Hematopoietic multipotent progenitor cell treated with erythropoietin and hydrocortisone succinate and interleukin-3 and kit ligand, for 6 days (in vitro differentiated cells): ENCODE measurements at places on chromosomes 1 and 21.

GRCh38 chr1:167516404-167517388 lies 1.6 kb downstream of the CD247 start:
- DNase-seq, result no peak

DNA sequence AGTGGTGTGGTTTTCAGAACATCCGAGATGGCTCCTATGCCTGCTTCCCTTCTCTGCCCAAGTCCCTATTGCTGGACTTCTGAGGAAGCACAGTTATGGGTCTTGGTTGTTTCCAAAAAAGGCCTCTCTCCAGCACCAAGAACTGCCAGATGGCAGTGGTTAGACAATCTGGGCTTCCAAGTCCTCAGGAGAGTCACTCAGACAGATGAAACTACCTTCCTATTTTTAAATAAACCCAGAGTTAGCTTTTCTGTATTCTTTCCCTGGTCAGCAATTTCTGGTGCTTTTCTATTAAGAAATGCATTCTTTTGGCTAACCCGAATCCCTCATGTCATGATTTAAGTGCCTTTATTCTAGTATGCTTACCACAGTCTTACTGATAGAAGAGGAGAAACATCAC lies 245.9 kb downstream of the PRDM2 start:
- no peak for DNase-seq

- DNase-seq, result no peak
These were observed 104.2 kb downstream of the SIM2 start for GRCh38 chr21:36803051-36803645.

DNA sequence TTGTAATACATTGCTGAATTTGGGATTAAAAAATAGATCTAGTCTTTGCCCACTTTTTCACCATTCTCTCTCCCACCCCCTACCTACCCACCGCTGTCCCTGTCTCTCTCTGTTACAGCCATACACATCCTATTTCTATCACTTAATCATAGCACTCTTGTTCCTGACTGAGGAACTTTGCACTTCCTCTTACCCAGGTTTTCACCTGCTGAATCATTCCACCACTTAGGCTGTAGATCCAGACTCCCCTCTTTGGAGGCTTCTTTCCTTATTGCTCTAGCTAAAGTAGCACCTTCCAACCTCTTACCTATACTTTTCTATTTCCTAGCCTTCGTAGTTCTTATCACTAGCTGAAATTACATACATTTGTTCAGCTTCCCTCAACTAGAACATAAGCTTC lies 59.6 kb downstream of the ATP6V1G3 start:
- no peak for DNase-seq

DNA sequence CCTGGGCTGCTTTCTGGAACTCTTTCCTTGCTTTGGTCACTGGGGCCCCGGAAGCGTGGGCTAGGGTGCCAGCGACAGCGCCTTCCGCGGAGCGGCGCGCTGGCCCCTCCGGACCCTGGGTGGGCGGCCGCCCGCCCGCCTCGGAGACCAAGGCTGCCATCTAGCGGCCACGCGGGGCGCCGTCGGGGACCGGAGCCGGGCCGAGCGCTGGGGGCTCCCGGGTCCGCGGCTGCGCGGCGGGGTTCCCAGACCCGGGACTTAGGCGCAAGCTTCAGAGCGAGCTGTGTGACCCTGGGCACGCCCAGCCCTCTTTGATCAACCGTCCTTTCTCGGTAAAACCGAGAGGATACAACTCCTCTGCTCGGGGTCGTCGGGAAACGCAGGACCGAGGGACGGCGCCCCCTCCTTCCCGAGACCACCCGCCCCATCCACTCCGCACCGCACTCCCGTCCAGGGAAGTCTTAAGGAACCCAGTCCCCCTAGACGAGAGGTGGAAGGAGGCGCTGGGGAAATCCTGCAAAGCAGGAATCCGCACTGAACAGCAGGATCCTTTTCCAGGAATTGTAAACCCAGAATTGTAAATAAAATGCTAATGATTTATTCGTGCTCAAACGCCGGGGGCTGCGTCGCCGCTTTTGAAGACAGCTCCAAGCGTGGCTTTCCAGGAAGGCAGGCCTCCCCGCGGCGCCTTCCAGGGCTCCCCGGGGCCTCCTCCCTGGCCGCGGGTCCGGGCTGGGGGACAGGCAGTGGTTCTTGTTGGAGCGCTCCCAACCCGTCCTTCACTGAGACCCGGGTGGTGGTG lies 41.2 kb downstream of the RRAGC start:
- peak; percentile 48 for DNase-seq

DNA sequence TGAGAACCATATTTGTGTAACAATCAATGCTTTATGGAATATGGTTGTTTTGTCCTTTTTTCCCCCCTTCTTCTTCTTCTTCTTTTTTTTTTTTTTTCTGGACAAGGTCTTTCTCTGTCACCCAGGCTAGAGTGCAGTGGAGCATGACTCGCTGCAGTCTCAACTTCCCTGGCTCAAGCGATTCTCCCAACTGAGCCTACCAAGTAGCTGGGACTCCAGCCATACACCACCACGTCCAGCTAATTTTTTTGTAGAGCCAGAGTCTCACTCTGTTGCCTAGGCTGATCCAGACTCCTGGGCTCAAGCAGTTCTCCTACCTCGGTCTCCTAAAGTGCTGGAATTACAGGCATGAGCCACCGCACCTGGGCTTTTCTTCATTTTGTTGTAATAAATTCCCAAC lies 86.7 kb downstream of the FMN2 start:
- no peak for DNase-seq

- peak; percentile 93 for DNase-seq
These were observed 74.1 kb downstream of the XCL2 start for GRCh38 chr1:168469690-168470089.

- DNase-seq, result no peak
These were observed 46.2 kb downstream of the UCHL5 start for GRCh38 chr1:193013005-193013404.

GRCh38 chr1:1161683-1162079 lies 12.0 kb upstream of the TTLL10 start:
- no peak for DNase-seq

- no peak for DNase-seq
These were observed 202.0 kb downstream of the GABPA start for GRCh38 chr21:25936776-25937175.

DNA sequence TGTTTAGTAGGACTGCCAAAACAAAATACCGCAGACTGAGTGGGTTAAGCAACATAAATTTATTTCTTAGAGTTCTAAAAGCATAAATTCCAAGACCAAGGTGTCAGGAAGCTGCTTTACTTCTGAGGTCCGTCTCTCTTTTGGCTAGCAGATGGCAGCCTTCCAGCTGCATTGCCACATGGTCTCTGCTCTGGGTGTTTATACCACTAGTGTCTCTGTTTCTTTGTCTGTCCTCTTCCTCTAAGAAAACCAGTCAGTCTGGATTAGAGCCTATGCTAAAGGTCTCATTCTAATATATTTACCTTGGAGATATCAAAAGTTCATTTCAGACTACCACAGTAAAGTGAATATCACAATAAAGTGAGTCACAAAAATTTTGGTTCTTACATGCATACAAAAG lies 519.8 kb downstream of the COL11A1 start:
- DNase-seq, result no peak

- DNase-seq, result no peak
These were observed 250.8 kb upstream of the FGGY start for GRCh38 chr1:59046134-59046533.

DNA sequence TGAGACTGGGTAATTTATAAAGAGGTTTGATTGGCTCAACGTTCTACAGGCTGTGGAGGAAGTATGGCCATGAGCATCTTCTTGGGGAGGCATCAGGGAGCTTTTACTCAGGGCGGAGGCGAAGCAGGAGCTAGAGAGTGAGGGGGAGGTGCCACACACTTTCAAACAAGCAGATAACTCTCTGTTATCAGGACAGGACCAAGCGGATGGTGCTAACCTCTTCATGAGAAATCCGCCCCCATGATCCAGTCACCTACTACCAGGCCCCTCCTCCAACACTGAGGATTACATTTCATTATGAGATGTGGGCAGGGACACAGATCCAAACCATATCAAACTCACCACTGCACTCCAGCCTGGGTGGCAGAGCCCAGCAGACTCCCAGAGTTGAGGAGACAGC lies 11.5 kb upstream of the LRRC47 start:
- peak; percentile 33 for DNase-seq

DNA sequence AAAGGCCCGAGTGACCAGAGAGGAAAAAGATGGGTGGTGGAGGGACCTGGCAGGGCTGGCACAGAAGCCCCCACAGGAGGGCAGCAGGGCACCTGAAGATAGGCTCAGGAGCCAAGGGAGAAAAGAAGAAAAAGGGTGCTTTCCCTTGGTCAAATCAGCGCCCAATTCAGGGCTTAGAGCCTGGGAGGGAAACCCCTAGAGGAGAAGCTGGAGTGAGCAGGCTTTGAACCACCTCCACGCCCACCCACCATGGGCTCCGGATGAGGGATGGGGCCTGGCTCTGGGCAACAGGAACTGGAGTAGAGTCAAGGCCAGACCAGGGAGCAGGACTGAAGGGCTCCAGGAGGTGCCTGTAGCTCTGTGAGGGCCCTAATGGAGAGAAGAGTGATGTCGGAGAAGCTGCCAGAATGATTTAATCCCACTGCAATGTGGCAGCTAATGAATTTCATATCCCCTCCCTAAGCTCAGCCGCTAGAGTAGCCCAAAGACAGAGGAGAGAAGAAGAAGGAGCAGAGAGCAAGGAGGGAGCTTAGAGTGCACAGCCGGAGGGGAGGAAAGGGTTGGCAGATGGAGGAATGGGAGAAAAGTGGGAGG lies 12.0 kb upstream of the PRELP start:
- no peak for DNase-seq

DNA sequence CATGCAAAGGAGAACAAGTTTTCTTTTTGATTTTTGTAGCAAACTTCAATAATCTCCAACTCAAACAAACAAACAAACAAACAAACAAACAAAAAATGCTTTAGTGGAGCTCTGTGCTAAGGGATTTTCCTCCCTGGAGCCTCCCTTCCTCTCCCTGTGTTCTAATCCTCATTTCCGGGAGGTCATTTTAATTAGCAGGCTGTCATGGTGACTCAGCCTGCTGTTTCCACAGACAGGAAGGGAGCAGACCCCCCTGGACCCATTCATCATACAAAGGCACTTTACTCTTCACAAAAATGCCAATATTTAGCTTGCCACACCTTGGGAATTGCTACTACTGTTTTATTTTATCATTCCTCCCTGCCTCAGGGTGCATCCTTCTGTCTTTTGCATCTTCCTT lies 61.0 kb upstream of the SPATA6 start:
- DNase-seq, result no peak

- no peak for DNase-seq
These were observed 7.1 kb upstream of the TMEM61 start for GRCh38 chr1:54973205-54973921.

DNA sequence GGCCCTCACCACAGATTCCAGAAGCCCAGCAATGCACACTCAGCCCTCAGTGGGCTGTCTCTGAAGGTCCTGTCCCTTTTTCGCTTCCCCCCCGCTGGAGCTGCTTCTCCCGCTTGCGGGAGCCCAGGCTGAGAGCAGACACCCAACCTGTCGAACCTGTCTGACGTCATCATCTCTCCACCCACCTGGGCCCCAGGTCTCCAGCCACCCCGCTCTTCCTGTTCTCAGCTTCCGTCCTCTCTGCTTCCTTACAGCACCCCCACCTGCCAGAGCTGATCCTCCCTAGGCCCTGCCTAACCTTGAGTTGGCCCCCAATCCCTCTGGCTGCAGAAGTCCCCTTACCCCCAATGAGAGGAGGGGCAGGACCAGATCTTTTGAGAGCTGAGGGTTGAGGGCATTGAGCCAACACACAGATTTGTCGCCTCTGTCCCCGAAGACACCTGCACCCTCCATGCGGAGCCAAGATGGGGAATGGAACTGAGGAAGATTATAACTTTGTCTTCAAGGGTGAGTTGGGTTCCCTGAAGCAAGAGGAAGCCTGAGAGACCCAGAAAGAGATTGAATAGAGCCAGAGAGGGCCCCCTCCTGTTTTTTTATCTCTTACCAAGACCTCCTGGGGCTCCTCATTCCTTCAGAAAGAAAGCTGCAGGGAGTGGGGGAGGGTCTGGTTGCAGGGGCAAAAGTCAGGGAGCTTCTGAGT lies at the start of gene RAB25:
TSS of gene RAB25 (plus strand) at position 224 of the 700 bp plus-strand sequence. CDS start at position 465, 241 bp downstream.
- no peak for DNase-seq

GRCh38 chr1:208562151-208562960 lies 318.2 kb upstream of the PLXNA2 start:
- no peak for DNase-seq

DNA sequence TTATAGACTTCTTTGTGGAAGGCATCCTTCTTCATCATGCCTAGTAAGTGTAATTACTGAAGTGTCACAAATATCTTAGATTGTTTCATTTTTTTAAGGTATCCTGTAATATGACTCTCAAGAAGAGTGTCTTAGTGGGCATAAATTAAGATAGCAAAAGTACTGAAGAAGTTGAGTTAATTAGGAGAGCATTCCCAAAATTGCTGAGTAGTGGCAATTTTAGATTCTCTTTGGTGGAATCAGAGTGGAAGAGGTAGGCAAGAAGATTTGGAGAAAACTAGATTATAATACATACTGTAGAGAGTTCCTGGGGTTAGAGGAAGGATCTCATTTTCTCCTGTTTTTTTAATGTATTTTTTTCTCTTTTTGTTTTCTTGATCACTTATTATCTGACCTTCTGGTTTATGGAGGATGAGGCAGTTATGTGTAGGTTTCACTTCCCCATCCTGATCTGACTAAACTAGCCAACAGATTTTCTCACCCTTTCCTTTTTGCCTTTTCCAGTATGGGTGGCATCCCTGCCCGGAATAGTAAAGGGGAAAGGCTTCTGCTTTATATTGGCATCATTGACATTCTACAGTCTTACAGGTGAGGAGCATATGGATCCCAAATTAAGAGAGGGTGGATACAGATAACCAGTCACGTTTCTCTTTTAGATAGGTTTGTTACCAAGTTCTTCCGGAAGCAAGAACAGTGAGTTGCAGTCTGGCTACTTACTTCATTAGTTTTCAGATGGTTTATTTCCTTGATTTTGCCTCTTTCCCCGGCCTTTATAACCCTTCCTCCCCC lies 16.7 kb upstream of the PSMD4 start:
- DNase-seq, result no peak
